ENCODE measurements at places on chromosomes 2 and 18.

- no peak for DNase-seq
Measured at GRCh38 chr2:122927197-122927596, 1097.9 kb upstream of the CNTNAP5 start.

DNA sequence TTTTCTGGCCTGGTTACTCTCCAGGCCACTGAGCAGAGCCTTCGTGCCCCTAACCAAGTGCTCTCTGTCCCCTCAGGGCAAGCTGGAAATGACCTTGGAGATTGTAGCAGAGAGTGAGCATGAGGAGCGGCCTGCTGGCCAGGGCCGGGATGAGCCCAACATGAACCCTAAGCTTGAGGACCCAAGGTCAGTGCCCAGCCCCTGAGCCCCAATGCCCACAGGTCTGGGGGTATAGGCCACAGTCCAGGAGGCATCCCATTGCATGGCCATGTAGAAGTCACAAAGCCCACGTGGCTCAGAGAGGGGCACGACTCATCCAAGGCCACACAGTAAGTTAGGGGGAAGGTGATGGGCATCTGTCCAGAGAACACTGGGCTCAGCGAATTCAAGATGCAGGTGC, 227.6 kb downstream of the DYSF start:
- DNase-seq = no peak

- no peak for DNase-seq
Measured at GRCh38 chr2:2582998-2583545, 252.0 kb upstream of the MYT1L start.

- DNase-seq = no peak
Measured at GRCh38 chr2:204948024-204948763, 402.9 kb downstream of the PARD3B start.

DNA sequence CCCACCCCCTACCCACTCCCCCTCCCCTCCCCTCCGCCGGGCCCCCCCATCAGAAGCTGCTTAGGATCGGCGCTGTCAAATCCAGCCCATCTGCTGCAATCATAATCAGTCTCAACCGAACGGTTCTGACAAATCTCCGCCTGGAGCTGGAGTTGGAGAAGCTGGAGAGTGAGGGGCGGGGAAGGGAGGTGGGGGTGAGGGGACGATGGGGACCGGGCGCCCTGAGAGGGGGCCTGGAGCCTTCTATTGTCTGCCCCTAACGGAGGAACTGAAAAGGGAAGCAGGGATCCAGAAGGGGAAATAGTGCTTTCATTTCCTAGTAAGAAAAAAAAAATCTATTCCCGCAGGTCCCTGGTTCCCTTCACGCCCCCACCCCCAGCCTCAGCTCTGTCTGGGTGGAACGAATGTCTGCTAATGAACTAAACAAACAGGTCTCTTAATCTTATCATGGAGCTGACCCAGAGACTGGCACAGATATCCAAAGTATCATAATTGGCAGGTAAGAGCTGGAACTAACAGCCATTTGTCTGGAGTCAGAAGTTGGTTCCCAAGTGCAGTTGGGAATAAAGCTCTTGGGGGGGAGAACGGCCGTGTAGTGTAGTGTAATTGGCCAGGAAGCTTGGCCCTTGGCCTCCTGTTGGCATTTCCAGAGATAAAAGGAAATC, 301.2 kb downstream of the NCKAP5 start:
- no peak for DNase-seq

DNA sequence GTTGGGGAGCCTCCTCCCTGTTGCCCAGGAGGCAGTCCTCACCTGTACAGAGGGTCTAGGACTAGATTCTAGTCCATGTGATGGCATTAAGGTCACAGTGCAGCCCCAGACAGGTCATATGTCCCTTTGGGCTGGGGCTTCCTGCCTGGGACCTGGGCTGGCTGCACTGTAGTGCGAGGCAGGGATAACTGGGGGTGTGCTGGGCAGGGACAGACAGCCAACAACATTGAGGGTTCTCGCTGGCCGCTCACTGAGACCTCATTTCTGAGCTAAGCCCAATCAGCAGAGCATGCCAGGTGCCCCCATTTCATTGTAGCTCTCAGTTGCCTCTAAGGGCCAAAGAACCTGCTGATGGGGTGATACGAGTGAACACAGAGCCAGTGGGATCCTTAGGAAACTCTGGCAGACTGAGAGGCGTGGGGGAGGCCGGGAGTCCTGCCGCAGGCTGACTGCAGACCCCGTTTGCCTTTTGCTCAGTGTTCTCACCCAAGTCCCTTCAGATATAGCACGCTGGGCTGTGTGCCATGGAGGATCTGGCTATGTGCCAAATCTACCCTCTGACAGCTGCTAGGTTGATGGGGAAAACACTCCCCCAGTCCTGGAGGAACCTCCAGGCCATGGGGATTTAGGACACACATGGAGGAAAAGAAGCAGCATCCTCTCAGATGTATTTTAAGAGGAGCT, 51.9 kb downstream of the DYSF start:
- DNase-seq = no peak

- DNase-seq = no peak
Measured at GRCh38 chr2:124708661-124709060, 683.6 kb downstream of the CNTNAP5 start.

DNA sequence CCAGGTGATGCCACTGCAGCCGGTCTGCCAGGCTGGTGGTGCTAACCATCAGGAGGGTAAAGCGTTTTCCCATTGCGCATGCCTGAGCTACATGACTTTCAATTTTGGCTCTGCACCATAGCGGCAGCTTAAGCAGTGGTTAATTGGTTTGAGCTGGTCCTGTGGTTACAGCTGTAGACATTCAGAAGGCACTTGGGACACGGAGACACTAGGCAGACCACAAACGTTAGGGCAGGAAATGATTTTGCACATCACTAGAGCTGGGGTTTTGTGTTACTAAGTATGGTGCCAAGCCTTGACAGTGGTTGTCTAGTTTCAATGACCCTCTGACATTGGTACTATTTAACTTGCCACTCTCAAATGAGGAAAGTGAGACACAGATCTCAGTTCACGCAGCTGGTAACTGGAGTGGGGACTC, 28.9 kb upstream of the CNOT11 start:
- DNase-seq = peak; percentile 12

GRCh38 chr2:222613715-222614331, 42.1 kb downstream of the FARSB start:
- DNase-seq = no peak

GRCh38 chr2:96108151-96108540, 8.2 kb downstream of the ADRA2B start:
- DNase-seq = no peak

DNA sequence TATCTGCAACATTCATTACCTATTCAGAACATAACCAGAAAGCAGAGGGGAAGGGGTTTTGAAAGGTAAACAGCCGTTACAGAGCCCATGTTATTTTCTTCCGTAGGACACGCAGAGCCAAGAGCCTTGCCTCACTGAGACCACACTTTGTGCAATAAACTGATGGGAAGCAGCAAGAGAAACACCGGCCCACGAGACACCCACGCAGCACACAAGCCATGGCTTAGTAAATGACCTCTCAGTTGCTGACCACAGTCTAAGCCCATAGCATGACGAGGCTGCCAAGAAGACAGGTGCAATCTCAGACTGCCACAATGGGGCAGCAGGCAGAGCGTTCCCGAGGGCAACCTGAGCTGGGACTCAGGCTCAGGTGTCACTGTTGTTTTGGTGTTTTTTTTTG, 59.6 kb downstream of the CABYR start:
- DNase-seq = no peak

DNA sequence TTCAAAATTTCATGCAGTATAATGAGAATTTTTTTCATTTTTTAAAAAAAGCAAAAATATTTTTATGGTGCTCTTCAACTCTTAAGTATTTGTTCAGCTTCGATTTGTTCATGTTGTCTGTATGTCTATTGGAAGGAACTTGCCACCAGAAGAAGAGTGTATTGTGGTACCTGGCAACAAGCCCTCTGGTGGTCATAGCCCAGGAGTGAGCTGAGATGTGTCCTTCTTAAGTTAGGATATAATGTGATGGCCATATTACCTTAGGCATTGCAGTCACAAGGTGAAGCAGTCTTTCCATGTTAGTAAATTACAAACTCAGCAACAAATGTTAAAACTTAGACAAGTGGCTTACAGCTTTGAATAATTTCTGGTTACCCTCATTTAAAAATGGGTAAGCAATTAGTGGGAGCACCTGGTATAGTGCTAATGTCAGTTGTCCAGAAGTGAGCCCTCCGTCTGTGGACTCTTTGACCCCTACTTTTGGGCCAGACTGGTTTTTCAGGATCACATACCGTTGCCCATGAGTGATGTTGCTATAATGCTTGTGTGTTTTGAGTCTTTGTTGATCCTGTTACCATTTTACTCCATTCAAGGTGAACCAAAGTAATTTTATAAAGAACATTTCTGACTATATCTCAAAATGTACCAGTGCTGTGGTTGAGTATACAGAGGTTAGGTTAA, 57.4 kb downstream of the MYO1B start:
- DNase-seq = no peak

GRCh38 chr2:18649502-18650135, 60.2 kb upstream of the NT5C1B start:
- no peak for DNase-seq

DNA sequence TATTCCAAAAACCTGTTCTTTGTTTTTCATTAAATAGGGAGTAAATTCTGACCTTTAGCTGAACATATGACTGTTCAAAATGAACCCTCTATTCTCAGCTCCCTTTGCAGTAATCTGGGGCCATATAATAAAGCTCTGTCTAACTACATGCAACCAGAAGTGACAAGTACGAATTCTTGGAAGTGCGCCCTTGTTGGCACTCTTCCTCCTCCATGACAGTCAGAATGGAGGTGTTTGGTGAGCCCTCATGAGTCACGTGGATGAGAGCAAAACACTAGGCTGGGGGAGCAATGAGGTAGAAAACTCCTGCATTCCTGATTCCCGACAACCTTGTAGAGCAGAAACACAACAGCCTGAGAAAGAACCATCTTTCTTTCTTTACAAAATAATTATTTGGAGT, 552.9 kb downstream of the FBXO15 start:
- no peak for DNase-seq

DNA sequence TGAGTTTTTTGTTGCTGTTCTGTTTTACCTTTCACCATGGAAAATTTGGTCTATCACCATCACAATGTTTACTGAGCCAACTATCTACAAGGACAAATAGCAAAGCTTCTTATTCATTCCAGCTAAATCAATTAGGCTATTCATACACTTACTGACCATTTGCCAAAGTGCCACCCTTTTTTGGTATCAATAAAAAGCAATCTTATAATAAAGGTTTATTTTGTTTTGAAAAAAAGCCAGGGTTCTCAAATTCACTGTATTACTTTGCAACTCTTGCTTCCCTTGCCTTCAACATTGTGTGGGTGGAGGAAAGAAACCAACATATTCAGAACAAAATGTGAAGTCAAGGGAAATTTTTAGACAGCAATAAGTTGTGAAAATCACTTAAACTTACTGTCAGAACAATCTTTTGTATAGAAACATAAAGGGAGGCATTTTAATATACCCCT, 15.3 kb downstream of the PELI1 start:
- DNase-seq = no peak

DNA sequence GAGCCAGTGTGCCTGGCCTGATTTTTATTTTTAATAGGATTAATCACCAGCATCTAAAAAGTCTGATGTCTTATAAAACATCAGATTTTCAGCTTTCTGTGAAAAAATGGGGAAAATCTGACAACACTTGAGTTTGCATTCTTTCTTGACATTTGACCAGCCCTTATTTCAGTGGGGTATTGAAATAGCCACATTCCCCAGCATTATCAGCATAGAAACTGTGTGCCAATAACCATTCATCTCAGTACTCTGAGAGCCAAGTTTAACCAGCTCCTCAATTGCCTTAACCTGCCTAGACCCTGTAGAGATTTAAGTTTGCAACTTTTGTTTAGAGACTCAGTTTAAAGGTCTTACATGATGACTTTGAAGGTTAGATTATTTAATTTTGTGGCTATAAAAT, 155.0 kb downstream of the CERS6 start:
- no peak for DNase-seq

GRCh38 chr2:158486970-158487325, 30.2 kb downstream of the PKP4 start:
- DNase-seq = no peak

GRCh38 chr18:44792456-44793061, 111.9 kb downstream of the SETBP1 start:
- DNase-seq = no peak

DNA sequence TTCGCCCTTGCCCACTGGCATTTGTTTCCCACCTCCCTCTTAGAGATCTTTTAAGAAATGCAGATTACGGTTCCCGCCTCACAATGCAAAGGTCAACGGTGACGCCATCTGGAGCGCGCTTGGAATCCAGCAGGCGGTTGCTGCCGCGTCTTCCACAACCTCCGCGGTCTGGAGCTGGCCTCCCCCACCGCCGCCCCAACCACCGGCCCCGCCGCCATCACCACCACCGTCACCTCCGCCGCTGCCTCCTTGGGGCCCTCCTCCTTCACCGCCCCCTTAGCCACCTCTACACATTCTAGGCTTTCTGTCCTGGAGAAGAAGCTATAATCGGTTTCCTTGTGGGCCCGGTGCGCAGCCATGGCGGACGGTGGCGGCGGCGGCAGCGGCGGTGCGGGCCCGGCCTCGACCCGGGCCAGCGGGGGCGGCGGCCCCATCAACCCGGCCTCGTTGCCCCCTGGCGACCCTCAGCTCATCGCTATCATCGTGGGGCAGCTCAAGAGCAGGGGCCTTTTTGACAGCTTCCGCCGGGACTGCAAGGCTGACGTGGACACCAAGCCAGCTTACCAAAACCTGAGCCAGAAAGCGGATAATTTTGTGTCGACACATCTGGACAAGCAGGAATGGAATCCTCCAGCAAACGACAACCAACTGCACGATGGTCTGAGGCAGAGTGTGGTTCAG, at the start of gene BOD1L2:
Gene BOD1L2, plus strand, starts transcription at position 132 of the 681 bp plus-strand sequence. Its CDS starts 226 bp downstream, at position 358.
- no peak for DNase-seq

GRCh38 chr2:130870161-130870485, 33.4 kb downstream of the ARHGEF4 start:
- DNase-seq = no peak

DNA sequence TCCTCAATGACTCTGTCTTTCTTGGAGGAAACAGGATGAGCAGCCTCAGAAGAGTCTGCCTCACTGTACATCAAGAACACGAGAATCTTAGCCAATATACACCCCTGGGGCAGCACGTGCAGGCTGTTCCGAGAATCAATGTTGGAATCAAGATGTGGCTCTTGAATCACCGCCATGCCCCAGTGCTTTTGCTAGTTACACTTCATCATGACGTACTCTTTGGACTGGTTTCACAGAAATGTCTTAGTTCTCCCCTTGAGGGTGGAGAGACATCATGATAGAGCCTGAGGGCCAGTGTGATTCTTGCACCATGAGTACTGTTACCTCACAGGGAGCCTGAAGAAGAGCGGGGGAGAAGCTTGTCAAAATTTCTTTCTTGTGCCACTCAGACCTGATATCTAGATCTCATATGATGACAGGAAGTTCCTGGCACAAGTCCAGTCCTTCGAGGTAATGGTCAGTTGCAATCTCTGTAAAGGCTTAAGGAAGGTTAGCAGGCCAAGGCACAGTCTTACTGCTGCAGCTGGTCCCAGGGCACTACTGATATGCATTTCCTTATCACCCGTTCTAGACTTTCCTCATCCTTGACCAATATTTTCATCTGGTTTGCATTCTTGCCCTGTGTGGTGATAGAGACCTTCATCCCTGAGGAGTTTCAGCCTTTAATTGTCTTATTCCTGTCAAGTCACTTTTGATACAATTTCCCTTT, 28.2 kb upstream of the STAT4 start:
- no peak for DNase-seq

GRCh38 chr18:6876641-6877041, 147.1 kb downstream of the ARHGAP28 start:
- DNase-seq = no peak

- no peak for DNase-seq
Measured at GRCh38 chr2:60837123-60837522, 44.3 kb upstream of the REL start.

GRCh38 chr2:130949954-130950353, 113.2 kb downstream of the ARHGEF4 start:
- DNase-seq = no peak

Measured in activated CD4-positive, CD25-positive, alpha-beta regulatory T cell treated with anti-CD3 and anti-CD28 coated beads, Interleukin-2, amount 50 U/mL, for 16 hours (primary cell).